ENCODE measurements at places on chromosomes 1 and 21.

DNA sequence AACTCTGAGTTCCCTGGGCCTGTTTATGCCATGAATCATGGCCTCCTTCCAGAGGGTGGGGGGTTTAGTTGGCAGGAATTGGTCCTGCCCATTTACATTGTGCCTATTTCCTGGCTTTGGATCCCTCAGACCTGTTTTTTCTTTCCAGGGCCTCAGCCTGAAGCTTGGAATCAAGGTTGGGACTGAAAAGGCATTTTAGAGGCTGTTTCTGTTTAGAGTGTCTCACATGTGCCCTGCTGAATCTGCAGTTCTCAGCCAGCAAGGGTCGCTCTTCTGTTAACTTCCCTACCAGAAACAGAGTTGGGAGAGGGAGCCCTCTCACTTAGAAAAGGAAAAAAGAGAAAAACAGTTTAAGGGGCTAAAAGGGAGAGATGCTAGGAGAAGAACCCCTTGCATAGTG lies 191.1 kb downstream of the PTPRC start:
- DNase-seq, result no peak

DNA sequence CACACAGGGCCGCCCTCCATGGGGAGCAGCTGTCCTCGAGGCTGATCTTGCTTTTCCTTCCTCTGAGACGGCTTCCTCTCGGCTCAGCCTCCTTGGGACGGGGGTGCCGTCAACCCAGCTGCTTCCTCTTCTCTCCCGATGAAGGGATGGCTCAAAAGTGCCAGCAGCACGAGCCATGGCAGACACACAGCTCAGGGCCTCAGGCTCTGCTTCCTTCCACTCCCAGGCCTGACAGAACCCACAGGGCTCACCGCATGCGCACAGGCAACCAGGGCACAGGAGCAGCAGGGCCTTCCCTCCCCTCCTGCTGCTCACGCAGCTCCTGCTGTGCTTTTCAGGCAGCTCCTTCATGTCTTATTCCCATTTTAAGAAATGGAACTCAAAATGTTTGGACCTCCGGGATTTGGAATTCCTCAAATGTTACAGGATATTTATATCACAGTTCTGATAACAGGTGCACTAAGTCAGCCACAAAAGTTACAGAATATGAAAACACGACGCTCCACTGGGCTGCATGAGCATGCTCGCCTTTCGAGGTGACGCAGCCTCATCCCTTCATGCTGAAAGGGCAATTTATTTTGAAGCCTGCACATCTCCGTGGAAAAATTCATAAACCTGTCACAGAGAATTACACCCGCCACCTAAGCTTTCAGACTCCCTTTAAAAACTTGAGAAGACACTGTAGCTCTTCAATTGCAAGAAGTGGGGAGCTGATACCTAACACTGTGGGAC lies 84.4 kb downstream of the HSF2BP start:
- DNase-seq, result no peak

DNA sequence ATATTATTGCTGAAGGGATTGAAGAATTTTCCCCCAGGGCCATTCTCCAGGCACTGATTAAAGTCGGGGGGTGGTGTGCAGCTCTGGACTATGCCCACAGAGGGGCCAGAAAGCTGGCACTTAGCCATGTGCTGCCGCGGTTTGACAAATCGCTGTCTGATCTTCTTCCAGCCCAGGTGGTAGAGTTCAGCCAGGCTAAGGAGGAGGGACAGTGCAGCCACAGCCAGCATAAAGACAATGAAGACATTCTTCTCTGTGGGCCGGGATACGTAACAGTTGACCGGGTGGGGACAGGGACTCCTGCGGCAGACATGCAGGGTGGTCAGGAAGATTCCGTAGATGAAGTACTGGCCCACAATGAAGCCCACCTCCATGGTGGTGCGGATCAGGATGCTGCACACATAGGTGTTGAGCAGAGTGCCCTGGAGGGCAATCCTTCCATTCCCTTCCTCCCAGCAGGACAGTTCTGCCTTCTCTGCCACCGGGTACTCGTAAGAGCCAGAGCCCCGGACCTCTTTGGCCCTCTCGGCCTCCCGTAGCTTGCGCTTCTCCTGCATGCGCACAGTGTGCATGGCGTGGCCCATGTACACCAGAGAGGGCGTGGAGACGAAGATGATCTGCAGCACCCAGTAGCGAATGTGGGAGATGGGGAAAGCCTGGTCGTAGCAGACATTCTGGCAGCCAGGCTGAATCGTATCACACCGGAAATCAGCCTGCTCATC lies 1.9 kb downstream of the GJA5 start:
- DNase-seq, result no peak

DNA sequence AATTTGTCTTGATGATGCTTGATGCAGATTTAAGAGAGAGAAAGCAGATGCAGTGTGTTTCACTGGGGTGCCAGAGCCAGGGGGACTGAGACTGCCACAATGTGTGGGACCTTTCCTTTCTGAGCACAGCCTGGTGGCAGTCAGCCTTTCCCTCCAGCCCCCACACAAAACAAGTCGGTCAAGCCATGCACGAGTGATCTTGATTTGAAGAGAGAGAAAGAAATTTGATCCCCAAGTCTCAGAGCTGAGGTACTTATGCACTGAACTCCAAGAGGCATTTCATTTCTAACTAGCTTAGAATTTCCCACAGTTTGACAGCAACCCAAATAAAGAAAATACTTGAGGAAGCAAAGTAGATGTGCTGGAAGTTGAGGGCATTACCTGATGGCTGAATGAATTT lies 193.8 kb downstream of the ST6GALNAC3 start:
- no peak for DNase-seq

DNA sequence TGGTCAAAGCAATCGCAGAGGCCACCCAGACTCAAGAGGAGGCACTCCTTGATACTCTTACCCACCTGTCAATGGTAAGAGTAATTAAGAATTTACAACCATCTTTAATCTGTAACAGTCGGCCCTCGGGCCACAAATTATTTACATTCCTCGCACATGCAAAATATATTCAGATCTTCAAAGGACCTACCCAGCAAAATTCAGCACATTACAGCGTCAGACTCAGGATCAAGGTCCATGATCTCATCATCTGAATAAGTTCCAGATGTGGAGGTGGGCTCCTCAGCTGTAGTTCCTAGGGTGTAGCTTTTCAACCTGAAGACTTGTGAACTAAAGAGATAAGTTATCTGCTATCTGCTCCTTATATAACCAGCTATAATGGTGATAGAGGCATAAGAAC lies 17.1 kb upstream of the RNF11 start:
- DNase-seq, result no peak

- DNase-seq, result no peak
These were observed 735.3 kb upstream of the ADGRL4 start for GRCh38 chr1:79741720-79742421.

DNA sequence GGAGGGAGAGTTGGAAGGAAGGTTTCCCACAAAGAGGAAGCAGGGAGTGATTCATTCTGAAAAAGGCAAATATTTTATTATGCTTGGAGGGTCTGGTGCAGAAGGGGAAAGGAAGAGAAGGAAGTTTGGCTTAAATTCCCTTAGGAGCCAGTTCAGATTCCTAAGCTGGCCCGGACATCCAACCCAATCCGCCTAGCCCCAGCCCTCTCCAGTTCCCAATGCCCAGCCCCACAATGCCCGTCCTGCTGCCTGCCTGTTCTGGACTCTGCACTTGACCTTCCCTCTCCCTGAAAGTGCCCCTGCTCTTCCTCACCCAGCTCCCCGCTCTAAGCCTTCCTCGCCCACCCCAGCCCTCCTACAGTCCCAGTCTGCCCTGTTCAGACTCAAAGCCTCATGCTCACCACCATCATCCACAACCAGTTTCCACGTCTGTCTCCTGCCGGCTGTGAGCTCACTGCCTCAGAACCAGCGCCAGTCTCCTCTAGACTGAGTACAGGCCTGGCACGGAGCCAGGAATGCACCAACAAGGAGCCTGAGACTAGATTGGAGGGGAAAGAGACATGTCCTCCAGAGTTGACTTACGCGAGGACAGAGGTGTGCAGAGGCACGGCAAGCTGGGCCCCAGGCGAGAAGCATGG lies 18.9 kb downstream of the CAPN2 start:
- no peak for DNase-seq

- no peak for DNase-seq
These were observed 94.4 kb downstream of the ITPKB start for GRCh38 chr1:226644541-226645176.

DNA sequence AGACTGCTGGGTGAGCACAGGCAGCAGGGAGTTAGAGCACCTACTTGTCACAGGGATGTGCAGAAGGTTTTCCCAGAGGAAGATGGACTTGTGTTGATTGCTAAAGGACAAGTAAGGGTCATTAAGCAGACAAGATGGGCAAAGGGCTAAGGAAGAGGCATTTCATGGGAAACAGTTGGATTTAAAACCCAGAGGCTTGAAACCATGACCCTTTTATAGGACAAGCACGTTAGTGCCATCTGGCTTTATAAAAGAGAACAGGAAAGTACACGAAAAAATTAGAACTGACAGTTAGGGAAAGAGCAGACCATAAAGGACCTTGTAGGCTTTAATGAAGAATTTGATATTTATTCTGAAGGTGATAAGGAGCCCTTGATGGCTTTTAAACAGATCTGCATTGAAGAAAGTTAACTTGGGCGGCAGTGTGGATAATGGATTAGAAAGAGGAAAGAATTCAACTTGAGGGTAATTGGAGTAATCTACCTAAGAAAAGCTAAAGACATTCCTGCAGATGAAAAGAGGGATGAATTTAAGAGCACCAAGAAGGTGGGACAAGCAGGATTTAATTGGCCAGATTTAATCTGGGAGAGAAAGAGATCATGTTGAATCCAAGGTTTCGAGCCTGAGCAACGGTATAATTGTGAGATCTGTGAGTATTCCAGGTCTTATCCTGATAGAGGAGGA lies 68.6 kb downstream of the ZC3H11B start:
- no peak for DNase-seq

DNA sequence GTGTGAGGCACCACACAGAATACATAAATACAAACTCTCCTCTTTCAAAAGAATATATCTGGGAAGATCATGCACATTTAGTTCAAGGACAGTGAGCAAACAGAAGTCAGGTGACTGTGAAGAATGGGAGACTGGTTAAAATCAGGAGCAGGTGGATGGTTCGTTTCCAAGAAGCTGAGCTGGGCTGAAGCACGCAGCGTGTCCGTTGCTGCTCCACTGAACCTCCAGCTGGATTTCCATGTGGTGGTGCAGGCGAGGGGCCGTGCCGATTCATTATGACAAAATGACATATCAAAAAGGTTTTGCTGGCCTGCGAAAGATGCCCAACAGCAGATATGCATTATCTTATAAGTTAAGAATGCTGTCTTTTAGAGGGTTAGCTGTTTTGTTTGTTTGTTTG lies 66.0 kb downstream of the OLIG1 start:
- no peak for DNase-seq
